ENCODE measurements at places on chromosomes 1 and 21.

DNA sequence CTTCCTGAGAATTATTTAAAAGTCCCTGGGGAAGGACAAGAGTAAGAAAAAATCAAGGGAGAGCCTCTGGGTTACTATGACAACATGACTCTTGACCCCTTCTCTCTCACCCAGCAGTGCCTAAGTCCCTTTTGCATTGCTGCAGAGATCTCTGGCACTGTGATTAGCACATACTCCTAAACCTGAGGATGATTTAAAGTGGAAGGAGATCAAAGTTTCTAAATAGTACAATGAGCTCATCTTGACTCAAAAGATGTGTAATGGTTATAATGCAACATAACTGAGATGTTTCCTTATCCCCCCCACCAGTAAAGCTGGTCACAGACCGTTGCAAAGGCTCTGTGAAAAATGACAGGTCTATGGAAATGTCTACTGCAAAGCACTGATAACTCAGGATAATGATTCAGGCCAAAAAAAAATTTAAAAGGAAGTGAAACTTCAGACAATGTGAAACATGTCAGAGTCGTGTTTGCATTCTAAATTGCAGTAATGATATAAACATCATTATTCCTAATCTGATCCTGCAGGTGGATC, 519.2 kb downstream of the KIF26B start:
- DNase-seq = no peak

DNA sequence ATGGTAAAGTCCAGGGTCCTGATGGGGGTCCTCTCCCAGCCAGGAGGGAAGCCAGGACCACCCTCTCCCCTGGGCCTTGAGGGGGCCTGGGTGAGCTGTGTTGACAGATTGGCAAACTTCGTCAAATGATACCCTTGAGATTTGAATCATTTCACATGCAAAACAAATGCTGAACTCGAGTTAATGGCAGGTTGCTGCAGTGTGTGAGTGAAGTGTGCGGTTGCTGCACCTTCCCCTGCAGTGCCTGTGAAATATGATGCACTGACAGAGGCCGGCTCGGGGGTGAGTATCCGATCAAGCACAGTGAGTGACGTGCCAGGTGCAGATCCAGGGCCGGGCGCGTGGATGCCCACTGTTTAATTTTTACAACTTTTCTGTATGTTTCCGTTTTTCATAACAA, 5.7 kb upstream of the KRTAP12-1 start:
- DNase-seq = no peak

DNA sequence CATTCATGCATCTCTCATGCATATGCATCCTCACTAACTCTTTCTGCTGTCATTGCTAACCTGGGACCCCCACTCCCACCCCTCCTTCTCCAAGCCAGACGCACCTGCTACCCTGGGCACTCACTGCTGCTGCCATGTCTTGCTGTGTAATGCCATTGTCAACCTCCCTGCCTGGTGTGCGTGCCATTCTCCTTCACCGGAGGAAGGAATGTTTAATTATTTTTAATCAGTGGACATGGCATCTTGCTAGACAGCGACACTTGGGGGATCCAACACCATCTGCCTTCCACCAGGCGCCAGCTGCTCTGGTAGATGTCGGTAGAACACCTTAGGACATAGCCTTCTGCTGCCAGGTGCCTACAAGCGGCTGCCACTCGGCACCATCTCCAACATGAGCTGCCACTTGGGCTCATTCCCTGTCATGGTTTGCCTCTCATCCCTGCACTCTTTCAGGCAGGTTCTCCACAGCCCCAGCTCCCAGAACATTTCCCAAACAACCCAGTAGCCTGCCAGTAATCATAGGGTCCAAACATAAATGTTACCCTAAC, 306.9 kb downstream of the TTLL7 start:
- no peak for DNase-seq

- DNase-seq = no peak
Measured at GRCh38 chr1:83701355-83701754, 297.6 kb downstream of the TTLL7 start.

- no peak for DNase-seq
Measured at GRCh38 chr1:9340864-9341263, 48.2 kb downstream of the SPSB1 start.

DNA sequence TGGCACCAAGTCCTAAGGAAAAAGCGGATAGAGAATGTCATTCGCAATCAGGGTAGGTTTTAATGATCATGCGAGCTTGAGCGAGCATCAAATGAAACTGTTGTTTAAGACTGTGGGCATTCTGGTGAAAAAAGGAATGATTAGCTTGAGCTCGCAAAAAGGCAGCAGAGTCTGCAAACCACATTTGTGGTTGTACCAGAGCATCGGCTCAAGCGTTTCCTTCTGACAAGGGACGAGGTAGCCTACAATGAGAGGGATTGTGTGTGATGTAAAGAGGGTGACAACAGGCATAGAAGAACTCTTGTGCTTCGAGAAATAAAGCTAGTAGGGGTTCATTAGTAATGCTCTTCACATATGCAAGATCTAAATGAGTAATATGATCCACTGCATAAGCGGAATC, 11.1 kb upstream of the CD48 start:
- DNase-seq = no peak

GRCh38 chr1:211229365-211229759, 29.8 kb upstream of the RCOR3 start:
- DNase-seq = no peak

GRCh38 chr1:82775406-82776000, 974.8 kb downstream of the ADGRL2 start:
- DNase-seq = no peak

DNA sequence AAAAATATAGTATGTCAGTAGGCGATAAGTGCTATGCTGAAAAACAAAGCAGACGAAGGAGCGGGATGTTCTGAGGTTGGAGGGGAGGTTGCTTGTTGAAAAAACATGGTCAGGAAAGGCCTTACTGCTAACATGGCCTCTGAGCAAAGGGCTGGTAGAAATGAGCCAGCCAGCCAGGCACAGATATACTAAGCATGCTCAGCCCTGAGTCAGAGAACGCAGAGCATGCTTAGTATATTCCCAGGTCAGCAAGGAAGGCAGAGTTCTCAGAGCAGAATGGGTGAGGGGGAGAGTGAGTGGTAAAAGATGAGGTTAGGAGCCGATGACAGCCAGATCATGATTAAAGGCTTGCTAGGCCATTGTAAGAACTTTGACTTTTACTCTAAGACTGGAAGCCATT, 36.7 kb downstream of the ZBTB40 start:
- no peak for DNase-seq

DNA sequence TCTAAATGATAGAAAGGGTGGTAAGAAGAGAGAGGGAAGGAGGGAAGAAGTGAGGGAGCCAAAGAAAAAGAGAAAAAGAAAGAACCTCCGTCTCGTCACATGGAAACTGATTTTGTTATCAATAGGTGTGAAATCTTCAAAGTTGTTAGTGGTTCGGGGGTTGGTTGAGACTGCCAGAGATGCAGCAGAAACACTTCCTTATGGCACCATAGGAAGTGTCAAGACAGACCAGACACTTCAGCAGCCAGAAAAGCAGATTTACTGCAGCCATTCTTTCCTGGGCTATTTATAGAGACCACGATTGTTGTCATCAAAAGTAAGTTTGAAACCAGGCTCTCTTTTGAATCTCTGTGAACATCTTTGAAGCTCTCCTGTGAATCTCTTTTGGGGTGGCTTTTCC, 150.5 kb downstream of the PLPPR5 start:
- DNase-seq = no peak

DNA sequence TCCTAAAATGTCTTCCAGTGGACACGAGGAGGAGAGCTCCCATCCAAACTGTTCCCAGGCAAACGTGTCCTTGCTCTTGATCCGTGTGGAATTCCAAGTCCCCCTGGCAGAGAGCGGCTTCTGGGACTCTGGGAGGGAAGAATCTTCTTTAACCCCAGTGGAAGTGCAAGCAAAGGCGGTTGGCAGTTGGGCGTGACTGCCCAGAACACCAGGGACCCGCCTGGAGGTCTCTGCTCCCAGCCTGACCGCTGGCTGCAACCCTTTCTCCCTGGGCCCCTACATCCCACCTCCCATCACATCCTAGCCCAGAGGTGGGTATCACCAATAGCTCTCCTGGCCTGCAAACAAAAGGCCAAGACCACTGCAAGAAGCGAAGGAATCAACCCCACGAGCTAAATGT, 17.8 kb downstream of the CASZ1 start:
- DNase-seq = no peak
